Activated T-cell treated with anti-CD3 and anti-CD28 coated beads, Interleukin-2, amount 50 U/mL, for 72 hours (primary cell): ENCODE measurements at places on chromosomes 7 and 10.

GRCh38 chr7:14639801-14640200 lies 262.8 kb downstream of the DGKB start:
- no peak for DNase-seq

DNA sequence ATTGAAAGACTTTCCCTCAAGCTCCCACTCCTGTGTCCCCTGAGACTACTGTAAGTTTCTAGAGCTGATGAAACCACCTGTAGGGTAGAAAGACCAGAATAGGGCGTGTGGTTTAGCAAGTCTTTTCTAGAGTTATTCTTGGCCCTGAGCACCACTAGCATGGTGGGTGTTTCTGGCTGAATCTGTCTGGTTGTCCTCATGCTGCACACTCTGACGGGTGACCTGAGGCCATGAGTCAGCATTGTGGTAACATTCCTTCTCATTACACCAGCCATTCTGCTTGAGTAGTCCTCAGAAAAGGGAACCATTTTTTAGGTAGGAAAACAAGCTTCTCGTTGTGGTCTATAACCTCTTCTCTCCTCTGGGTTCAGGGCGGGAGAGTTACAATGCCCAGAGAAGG lies 250.3 kb downstream of the SNX13 start:
- no peak for DNase-seq

DNA sequence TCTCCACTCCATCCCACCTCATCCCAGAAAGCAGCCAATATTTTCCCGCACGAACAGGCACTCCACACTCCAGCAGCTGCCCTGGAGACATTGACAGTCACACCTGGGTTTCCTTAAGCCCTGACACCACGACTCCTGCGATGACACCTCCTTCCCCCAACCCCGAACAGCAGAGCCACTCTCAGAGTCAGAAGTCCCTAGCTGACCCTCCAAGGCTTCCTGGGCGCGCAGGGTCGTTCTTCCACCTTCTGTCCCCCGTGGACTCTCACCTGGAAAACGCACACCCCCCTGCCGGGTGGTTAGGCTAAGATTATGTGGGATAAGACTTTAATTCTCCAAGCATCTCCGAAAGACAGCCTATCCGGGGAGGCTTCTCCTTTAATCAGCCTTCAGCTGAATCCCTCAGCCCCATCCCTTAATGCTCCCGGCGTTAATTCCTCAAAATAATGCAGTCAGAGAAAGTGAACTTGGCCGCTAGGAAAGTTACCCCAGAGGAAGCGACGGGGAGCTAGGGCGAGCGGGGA lies 1.1 kb downstream of the DENND11 start:
- DNase-seq = peak; percentile 13

DNA sequence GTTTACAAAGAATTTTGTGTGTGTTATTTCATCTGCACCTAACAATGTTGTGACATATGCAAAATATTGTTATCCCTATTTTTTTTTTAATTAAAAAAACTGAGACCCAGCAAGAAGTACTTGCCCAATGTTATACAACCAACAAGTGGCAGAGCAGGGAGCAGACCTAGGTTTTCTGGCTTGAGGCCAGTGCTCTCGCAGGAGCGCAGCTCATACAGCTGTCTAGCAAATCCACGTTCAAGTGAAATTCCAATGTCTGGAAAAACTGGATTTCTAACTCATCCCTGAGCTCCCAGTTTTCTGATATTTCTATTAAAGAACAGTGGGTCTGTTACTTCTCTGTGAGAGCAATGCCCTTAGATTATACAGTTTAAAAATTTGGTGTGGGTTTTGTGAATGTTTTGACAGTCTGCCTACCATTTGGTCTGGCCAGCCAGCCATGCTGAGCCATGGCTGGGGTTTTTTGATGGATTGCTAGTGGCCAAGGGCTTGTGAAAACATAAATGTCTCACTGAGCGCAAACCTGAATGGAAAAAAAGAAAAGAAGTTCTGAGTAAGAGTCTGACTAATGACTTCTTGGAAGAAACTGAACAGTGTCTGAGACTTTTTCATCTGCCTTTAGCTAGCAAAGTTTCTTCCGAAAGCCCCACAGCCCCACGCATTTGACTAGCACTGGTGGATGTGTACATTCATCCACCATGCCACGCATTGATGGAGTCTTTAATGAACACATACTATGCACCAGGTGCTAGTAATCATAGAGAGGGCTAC lies 15.4 kb upstream of the PRF1 start:
- DNase-seq = peak; percentile 59

- DNase-seq = no peak
These were observed 5.2 kb upstream of the XPNPEP1 start for GRCh38 chr10:109928475-109928891.

GRCh38 chr7:106358103-106358663 lies 73.4 kb upstream of the NAMPT start:
- DNase-seq = no peak

DNA sequence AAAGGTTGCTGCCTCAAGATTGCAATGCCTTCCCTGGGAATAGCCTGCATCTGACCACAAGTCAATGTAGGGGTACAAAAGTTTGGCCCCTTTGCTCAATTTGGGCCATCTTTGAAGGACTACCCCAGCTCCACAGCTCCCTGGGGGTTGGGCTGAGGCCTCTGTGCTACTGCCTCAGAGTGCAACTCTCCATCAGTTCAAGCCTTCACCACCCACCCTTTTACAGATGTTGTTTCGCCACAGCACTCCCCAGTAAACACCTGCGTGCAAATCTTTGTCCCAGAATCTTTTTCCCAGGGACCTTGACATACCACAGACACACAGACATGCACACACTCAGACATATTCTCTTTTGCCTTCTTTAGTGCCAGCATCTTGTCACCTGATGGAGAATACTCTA lies 66.0 kb upstream of the ANKRD1 start:
- DNase-seq = no peak

DNA sequence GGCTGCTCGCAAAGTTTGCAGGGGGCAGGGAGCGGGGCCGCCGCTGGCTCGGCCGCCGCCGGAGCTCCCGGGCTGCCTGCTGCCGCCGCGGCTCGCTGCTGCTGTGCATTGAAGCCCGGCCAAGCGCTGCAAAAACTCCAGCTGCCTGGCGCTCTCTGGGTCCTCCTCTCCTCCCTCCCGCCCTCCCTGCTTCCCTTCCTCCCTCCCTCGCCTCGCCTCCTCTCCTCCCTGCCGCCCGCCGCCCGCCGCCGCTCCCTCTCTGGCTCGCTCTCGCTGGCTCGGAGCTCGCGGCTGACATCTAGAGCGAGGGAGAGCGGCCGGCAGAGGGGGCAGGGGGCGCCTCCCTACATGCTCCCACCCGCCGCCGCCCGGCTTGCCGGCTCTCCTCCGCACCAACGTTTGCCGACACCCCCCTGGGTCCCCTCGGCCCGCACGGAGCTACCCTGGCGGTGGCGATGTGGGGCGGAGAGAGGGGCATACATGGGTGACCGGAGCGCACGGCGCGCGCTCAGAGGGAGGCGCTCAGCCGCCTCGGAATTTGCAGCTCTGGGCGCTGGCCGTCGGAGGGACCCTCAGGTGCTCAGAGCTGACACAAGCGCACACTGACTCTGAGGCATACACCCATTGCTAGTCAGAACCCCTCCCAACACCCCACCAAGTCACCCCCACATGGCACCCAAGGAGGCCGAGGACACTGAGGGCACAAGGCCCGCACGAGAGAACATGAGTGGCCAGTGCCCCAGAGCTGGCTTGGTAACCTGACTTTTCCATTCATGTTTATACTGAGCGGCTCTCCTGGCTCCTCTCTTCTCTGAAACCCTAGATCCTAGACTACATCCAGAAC lies 1.2 kb upstream of the PLXNA4 start:
- DNase-seq = peak; percentile 24

GRCh38 chr10:36817898-36818297 lies 307.5 kb upstream of the ANKRD30A start:
- no peak for DNase-seq

- DNase-seq = no peak
These were observed 4.3 kb upstream of the UPK3B start for GRCh38 chr7:76506081-76506440.

DNA sequence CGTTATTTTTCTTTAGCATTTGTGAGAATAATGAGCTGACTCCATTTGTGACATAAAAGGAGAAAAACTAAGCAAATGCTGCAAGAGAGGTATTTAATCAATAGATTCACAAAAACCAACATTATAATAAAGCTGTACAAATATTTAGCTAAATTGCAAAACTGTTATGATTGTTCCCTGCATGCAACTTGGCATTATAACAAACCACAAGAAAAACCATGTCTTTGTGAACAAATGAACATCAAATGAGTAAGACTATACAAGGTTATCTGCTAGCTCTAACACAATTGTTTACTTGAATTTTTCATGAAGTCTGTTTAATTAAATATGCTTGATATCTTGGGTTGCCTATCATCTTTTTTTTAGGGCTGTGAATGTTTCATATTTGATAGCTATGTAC lies 50.8 kb upstream of the PPP1R9A start:
- no peak for DNase-seq

GRCh38 chr7:149769915-149770314 lies 3.5 kb downstream of the ZNF467 start:
- DNase-seq = no peak

DNA sequence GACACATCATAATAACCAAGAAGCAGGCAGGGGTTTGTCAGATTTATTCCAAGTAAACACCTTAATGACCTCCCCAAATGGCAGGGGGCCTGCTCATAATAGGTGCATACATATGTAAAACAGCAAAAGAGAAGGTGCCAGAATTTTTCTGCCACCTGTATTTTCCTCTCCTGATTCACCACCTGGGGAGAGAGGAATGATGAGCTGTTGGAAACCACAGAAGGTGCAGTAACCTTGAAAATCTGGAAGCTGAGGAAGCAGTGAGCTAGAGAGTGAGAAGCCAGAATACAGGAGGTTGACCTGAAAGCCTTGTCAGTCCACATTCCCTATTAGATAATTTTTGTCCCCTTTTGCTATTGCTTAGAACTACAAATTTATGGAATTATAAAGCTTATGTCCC lies 46.2 kb upstream of the PDE1C start:
- DNase-seq = no peak

GRCh38 chr7:39069896-39070881 lies 92.5 kb downstream of the POU6F2 start:
- no peak for DNase-seq

- DNase-seq = peak; percentile 60
These were observed 72.6 kb downstream of the AP3M1 start for GRCh38 chr10:74078037-74078436.

DNA sequence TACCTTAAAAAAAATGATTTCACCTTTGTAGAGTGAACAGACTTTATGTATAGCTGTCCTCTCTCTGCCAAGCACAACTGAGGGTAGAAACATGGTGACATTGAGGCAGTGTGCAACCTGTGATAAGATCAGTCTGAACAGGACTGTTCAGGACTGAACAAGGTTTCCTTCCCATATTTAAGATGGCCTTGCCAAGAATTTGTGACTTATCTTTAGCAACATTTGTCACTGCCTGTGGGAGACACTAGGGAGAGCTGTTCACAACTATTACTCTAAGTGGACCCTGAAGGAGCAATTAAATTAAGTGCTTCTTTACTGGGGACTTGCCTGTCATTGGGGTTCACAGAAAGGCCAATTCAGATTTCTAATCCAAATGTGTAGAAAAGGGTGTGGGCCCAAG lies 6.7 kb downstream of the OR13A1 start:
- no peak for DNase-seq

DNA sequence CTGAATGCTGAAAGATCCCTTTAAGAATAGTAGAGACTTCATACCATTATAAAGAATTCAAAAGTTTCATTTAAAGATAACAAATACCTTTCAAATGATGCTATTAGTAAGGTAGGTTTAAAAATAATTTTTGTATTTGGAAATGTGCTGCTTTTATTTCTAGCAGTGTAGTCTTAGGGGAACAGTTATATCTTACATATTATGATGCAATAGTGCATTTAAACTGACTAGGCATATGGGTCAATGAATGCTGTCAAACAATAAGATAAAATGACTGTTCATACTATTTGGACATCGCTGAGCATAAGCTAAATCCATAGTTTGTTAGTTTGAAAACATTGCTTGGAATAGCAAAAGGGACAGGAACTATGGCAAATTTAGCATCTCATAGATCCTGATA lies 354.8 kb upstream of the SEMA3A start:
- no peak for DNase-seq

- no peak for DNase-seq
These were observed 134.7 kb downstream of the DGKB start for GRCh38 chr7:14767716-14768425.

- no peak for DNase-seq
These were observed 18.7 kb downstream of the ASB13 start for GRCh38 chr10:5647507-5648240.

DNA sequence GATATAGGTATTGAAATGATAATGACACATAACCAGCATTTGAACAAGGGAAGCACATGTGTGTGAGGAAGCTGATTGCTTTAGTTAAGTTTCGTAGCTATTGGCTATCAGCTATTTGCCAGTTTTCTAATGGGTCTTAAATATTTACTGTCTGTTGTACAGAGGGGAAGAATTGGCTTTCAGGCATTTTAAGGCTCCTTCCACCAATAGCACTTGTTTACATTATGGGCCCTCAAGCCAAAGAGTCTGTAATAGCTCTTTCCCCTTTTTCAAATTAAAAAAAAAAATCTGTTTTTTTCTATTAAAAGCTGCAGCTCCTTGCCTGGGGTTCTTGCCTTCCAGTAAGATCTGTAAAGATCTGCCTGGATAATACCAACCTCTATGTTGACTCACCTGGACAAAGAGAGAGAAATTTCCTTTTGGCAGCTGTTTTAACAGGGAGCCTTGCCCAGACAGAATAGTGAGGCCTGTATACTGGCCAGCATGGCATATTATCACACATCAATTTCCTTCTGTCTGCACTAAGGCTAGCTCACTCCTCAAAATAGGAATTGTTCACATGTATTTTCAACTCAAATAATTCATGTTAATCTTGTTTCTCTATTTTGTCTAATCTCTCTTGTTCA lies 104.7 kb upstream of the LRGUK start:
- no peak for DNase-seq

- DNase-seq = no peak
These were observed 135.2 kb downstream of the ADAM12 start for GRCh38 chr10:126252884-126253610.

DNA sequence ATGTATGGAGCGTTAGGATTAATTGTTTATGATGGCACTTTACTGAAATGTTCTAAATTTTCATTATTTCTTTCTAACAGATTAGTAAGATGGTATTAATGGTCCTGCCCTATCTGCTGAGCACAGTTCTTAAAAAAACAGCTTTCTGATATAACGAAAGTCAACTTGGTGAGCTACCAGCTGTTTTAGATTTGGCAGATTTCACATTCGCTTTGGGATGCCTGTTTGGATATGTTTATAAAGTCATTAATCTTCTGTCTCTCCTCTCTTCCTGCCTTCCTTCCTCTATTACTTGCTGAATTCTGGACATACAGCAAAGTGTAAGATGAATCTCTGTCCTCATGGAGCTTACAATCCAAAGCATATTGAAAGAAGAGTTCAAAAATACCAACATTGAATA lies 396.8 kb upstream of the LRGUK start:
- DNase-seq = no peak

GRCh38 chr7:837001-837400 lies 4.7 kb downstream of the SUN1 start:
- no peak for DNase-seq

- DNase-seq = peak; percentile 44
These were observed 103.4 kb upstream of the MDFIC start for GRCh38 chr7:114818501-114818900.

GRCh38 chr10:3755440-3756359 lies 29.3 kb downstream of the KLF6 start:
- DNase-seq = peak; percentile 34

- peak; percentile 46 for DNase-seq
These were observed 298.2 kb downstream of the FRMD4A start for GRCh38 chr10:14032406-14032998.
